ENCODE measurements at places on chromosomes 5 and 9. TPM values are rescaled to one million over a fixed set of nuclear protein-coding genes. Genes with fewer than 3 reads are reported as not detected.

GRCh38 chr5:133705331-133705730 is 93.0 kb upstream of the FSTL4 start:
- DNase-seq: no peak

DNA sequence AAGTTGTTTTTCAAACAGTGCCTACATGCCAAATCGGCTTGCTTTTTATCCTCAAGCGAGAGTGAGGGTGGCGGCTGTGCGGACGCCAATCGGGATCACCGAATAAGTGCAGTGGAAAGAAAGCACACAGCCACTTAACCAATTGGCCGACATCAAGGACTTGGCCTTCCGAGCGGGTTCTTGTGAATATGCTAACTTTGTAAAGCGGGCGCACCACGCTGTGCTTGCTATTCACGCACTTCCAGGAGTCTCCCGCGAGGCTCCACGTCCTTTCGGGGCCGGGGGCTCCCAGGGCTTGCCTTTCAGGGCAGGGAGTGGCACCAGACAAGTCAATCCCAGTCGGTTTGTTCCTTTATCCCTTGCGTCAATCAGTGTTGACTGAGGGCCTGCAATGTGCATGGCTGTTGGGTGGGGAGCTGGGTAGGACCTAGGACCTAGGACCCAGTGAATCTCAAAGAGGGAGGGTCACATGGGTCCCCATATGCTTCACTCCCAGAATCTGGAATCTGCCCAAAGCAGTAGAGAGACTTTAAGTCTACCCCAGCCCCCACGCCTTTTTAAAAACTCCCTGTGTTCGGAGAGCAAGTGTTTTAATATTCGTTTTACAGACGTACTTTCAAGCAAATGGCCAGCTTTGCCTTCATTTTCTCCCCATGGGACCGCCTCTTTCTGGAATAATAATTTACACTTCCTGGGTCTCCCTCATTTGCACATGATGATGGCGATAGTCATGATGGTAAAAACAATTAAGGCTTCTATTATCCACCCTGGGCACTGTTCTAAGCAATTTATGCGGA is 2.0 kb upstream of the GCNT4 start:
- DNase-seq: peak; percentile 71

The REEP2 gene
- 12.5 TPM for total RNA-seq

The OR1Q1 gene
- total RNA-seq: not detected

- peak; percentile 70 for DNase-seq
Measured at GRCh38 chr5:1411099-1411498, 34.1 kb downstream of the SLC6A3 start.

All from posterior vena cava (tissue), 2 donors.